ENCODE measurements at places on chromosomes 3 and 15. TPM values are rescaled to one million over a fixed set of nuclear protein-coding genes. Genes with fewer than 3 reads are reported as not detected.

ZXDC gene
- 37.0 TPM for total RNA-seq

GRCh38 chr15:78691851-78692421 is 50.9 kb upstream of the CHRNB4 start:
- no peak for DNase-seq

MRPL3 gene
- 54.6 TPM for total RNA-seq

DNA sequence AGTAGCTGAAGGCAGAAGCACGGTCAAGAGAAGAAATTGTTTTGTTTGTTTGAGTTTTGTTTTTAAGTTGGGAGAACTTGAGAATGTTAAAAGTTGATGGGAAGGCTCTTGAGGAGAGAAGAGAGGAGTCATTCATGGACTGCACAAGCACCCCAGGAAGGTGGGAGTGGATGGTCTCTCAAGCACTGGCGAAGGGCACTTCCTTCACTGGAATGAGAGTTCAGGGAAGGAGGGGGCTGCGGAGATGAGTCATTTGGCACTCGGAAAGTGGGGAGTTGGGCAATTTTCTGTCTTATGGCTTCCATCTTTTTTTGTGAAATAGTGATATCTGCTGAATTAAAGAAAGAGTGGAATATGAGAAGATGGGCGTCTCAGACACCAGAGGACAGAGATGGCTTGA is 66.0 kb downstream of the ATP13A4 start:
- DNase-seq = no peak

- no peak for DNase-seq
These were observed 4.5 kb upstream of the NANOGP8 start for GRCh38 chr15:35089551-35089950.

GRCh38 chr15:70016511-70016994 is 81.2 kb downstream of the TLE3 start:
- DNase-seq = no peak

DNA sequence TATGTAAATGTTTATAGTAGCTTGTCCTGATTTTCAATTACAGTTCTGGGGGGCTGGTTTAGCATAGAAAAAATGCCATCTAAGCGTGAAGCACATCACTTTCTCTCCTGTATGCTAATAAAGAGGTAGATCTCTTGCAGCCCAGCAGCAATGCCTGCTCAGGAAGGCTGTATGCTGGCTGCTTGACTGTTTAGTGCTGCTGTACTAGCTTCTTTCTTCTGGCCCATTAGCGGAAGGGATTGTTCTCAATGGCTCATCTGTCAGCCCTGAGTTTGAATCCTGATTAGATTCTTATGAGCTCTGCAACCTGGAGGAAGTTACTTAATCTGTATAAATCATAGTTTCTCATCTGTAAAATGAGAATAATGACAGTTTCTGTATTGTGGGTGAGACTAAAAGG is 478.9 kb downstream of the ERC2 start:
- DNase-seq = no peak

DNA sequence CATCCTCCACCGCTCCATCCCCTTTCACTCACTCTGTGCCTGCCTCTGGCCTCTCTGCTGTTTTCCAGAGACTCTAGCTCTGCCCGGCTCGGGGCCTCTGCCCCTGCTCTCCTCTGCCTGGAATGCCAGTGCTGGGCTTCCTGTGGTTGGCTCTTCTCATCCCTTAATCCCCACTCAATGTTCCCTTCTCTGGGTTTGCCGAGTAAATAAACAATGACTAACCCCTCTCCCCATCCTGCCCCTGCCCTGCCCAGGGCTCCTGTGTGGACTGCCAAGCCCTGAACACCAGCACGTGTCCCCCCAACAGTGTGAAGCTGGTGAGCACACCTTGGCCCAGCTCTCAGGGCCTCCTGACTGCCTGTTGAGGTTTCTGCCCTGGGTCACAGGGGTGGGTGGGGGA is 12.2 kb downstream of the STAB1 start:
- no peak for DNase-seq

- no peak for DNase-seq
These were observed 21.0 kb downstream of the RFT1 start for GRCh38 chr3:53109190-53109589.

PPP2R3A gene
- total RNA-seq = 28.9 TPM

DNASE1L3 gene
- total RNA-seq = not detected

GRCh38 chr15:50810128-50810527 is 44.6 kb upstream of the SPPL2A start:
- no peak for DNase-seq

GRCh38 chr3:178005961-178006360 is 530.3 kb upstream of the KCNMB2 start:
- DNase-seq = no peak

CKMT1B gene
- 2.2 TPM for total RNA-seq

DNA sequence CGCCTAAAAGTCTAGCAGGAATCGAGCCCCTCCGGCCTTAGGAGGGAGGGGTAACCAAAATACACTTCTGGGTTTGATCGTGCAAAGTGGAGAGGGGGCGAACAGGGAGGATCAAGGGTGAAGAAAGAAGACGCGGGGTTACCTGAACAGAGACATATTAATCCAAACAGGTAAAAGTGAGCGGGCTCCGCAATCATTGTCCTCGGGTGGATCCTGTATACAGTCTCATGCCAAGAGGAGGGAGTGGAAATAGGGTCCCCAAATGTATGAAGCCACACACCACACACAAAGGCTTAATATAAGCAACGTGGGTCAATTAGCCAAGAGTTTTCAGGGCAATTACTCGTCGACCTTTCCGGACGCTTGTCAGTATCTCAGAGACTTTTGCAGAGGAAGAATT is 749.5 kb downstream of the ROBO1 start:
- no peak for DNase-seq

- no peak for DNase-seq
These were observed 72.9 kb upstream of the ATP2C1 start for GRCh38 chr3:130820976-130821375.

DNA sequence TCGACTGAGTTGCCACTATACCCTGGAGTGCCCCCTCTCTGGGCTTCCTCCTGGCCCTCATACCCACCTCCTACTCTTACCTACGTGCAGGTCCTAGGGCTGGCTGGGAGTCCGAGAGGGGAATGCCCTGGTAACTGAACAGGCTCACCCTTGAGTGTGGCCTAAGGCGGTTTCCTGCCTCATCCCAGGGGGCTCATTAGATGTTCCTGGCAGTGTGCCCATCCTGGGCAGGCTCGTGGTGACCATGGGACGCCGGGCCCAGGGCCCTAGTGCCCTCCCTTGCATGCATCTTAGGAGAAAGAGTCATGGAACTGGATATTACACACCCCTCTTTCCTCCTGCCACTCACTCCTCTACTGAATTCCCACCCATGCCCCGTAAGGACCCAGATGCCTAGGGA is 2.8 kb downstream of the SEMA4B start:
- no peak for DNase-seq

DNA sequence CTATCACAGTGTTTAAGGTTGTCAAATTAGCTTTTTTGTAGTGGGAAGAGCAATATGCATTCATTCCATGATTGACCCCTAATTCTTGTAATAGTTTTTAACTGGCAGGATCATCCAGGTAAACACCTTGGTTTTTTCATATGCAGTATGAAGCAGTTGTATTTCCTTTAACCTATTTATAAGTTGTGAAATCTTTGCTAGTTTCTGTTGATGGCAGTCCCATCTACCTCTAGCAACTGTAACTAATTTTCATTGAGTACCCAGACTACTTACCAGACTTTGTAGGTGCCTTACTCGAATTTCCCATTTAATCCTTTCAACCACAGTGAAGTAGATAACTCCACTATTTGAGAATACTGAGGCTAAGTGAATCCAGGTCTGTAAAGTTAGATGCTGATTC is 6.1 kb downstream of the FXR1 start:
- no peak for DNase-seq

GRCh38 chr3:188205992-188206416 is 52.0 kb downstream of the LPP start:
- no peak for DNase-seq

DNA sequence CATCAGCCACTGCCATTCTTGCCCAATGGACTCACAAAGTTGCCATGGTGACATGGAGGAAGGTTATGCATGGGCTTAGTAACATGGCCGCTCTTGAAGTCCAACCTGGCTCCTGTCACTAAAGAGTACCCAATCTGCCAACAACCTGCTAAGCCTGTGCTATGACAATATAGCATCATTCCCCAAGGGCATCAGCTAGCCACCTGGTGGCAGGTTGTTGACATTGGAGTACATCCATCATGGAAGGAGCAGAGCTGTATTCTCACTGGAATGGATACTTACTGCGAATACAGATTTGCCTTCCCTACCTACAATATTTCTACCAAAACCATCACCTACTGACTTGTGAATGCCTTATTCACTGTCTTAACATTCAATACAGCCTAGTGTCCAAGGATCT is 138.9 kb upstream of the RORA start:
- DNase-seq = no peak

DNA sequence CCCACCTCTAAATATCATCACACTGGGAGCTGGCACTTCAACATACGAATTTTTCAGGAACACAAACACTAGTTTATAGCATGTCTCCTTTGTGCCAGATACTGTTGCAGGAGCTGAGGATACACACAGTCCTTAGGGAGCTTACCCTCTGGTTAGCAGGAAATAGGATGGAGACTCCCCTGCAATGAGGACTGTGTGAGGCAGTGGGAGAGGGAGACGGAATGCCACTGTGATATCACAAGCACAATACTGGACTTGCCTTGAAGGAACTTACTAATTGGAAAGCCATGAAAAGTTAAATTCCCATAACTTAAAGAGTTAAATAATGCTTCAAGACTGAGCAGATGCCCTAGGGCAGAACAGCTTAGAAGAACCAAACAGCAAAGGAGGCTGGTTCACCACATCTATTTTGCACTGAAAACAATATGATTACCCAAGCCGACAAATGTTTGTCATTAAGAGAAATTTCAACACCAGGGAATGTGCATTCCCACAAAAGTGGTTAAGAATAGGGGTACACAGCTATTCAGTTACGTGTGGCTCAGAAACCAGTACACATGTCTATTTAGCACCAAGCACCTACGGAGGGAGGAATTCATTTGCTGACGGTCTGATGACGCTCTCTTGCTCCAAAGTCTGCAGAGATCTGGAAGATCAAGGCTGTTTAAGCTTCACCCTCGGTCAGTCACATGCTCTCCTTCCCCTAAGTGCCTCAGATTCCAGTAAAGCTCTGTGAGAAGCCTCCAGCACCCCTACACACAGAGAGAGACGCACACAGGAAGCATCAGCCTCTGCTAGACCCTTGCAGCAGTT is 5.2 kb downstream of the TBC1D2B start:
- DNase-seq = no peak

DNA sequence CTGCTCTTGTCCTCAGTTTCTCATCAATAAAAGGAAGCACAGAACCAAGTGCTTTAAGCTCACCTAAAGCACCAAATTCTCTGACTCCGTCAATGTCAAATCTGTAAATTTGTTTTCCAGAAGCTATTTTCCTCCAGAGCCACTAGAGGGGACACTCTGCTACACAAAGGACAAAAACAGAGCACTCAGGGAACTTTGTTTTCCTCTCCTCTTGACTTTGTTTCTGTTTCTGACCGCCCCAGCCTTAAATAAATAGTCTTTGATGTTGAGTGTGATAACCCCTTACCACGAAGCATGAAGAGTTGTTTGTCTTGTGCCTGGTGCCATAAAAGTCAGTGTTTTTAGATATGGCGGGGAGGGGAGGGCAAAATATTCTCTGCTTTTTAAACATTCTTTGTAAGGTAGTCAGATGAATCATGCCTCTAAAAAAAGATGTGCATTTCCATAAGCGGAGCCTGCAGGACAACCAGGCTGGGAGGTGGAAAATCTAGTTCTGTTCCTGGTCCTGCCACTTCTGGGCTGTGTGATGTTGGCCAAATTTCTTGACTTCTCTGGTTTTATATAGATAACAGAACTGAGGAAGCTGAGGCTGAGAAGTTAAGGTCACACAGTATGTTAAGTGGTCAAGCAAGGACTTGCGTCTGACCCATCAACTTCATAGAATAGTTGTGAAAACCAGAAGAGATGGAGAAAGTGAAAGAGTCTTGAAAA is 7.3 kb upstream of the ZBTB38 start:
- DNase-seq = no peak

SNTN gene
- not detected for total RNA-seq

OR4F15 gene
- not detected for total RNA-seq

IQCF5 gene
- total RNA-seq = not detected

- DNase-seq = no peak
These were observed 11.0 kb upstream of the ONECUT1 start for GRCh38 chr15:52800828-52801747.

DNA sequence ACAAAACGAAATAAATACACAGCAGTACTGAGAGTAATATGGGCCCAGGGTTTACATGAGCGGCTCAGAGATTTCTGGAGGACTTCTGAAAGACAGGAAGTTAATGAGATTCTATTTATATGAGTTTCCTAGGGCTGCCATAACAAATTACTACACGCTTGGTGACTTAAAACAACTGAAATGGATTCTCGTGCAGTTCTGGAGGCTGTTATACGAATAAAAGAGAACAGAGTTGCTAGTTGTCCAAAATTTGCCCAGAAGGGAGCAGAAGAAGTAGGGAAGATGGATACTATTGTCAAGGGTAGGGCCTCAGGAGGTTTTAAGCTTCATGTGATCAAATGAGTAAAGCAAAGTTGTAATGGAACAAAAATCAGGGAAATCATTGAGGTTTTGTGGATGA is 173.1 kb upstream of the LYSMD4 start:
- DNase-seq = no peak

- no peak for DNase-seq
These were observed 153.7 kb downstream of the TUSC7 start for GRCh38 chr3:116863270-116863770.
